Suppressor macrophage (primary cell): ENCODE measurements at places on chromosomes 5 and 9.
A peak's percentile ranks its signal among the peaks of the same experiment; 100 is the strongest.

DNA sequence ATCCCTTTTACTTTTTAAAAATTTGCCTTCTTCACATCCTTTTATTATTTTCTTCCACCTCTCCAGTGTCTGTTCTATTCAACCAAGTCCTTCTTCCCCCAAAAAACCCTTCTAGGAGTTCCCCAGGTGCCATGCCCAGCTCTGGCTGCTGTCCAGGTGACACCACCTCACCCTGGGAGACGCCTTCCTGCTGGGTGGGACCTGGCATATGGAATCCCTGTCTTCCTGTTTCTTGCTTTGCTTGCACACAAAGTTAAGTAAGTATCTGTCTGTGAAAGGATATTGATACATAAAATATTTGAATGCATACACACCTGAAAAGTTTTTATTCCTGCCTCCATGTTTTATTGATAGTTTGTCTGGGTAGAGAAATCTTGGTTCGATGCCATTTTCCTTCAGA lies 23.1 kb upstream of the MED10 start:
- DNase-seq, result no peak

DNA sequence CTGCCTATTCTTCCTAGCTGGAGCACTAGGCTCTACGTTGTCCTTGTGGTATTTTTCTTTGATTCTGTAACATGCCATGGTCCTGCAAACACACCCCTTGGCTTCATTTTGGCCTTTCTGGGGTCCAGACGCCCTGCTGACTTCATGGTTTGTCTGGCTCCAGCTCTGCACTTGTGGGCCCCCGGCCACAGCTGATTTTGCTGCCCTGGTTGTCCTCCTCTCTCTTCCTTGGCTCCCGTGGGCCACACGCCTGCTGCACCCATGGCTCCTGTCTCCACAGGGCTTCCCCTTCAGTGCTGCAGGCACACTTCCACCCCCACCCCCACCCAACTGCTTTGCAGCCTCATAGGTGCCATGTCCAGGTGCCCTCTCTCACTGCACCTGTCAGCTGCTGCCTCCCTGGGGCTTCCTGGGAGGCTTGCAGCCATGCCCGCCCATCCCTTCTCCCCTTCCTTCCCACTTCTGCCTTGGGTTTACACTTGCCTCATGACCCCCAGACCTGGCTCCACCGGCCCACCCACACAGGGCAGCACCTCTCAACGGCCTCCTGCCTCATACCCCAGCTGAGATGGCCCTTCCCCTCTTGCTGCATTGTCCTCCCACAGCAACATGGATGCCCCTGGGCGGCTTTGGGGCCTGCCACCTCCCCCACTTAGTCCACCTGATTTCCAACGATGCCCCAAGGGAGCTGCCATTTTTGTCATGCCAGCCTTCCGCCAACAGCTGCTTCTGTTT lies 25.6 kb downstream of the SLC6A3 start:
- DNase-seq, result no peak

GRCh38 chr5:68191083-68191791 lies 24.3 kb upstream of the PIK3R1 start:
- DNase-seq, result peak; percentile 27

- no peak for DNase-seq
These were observed 12.2 kb downstream of the MEGF9 start for GRCh38 chr9:120702075-120702474.

GRCh38 chr5:157390551-157391297 lies 69.3 kb upstream of the NIPAL4 start:
- DNase-seq, result no peak
